ENCODE measurements at places on chromosomes 4 and X.

DNA sequence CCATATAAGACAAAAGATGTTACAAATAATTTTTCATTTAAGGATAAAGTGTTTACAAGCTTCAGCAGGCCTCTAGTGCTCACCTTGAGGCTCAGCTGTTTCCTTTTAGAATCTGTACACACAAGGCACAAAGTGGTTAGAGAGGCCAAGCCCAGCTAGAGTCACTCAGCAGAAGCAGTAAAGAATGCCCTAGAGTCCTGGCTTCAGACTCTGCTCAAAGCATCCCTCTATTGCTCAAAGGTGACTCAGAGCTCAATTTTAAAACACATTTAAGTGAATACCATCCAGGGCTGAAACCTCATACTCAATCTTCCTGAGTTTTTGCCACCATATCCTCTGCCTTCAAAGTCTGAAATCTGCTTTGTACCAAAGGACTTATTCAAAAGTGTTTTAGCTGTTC, 22.6 kb upstream of the PHF8 start:
- DNase-seq, result no peak

DNA sequence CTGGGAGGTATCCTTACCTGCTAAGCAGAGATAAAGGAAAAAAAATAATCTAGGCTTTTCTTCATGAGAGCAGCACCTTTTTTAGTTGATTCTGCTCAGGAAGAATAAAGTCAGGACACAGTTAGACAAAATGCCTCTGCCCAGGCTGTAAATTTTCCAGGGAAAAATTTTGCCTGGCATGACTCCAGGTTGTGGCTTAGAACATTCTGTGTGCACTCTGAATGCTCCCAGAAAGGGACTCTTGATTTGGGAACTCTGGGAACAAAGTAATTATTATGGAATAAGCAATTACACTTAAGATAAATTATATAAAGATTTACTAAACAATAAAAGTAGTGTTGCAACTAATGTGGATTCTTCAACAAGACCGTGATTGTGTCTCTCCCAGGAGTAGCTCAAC, 826.2 kb upstream of the TENM3 start:
- DNase-seq, result no peak

GRCh38 chrX:154059231-154059630, 38.3 kb downstream of the MECP2 start:
- DNase-seq, result no peak

DNA sequence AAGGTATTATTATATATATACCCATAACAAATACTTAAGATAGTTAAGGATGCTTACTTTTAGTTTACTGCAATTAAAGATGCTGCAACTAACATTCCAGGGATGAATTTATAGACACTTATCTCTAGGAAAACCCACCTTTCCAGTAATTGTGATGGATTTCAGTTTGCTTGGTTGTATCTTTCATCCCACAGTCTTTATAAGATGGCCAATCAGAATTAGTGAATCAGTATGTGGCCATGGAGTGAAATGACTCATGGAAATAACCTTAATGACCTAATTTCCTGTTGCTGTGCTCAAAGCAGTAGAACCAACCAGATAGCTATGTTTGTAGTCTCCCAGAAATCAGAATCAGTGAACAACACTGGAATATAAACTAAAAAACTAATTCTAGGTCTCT, 26.4 kb downstream of the MOSPD2 start:
- no peak for DNase-seq

GRCh38 chrX:138504273-138504672, 207.2 kb downstream of the FGF13 start:
- DNase-seq, result no peak

DNA sequence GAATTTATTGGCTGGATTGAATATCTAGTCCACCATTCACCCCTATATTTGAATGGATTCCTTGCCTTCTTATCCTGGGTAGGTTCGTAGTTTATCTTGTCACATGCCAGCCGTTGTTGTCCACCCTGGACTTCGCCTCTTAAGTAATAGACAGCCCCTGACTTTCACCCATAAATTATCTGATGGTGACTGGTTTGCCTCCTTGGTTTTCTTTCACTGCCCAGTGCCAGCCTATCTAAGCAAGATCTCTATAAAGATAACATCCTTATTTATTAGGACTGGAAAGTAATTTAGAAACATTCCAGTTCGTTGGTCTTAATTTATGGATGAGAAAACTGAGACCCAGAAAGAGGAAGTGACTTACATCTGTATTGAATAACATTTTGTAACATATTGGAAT, 410.3 kb downstream of the RPA4 start:
- no peak for DNase-seq

GRCh38 chr4:11628093-11628725, 199.5 kb upstream of the HS3ST1 start:
- DNase-seq, result no peak

DNA sequence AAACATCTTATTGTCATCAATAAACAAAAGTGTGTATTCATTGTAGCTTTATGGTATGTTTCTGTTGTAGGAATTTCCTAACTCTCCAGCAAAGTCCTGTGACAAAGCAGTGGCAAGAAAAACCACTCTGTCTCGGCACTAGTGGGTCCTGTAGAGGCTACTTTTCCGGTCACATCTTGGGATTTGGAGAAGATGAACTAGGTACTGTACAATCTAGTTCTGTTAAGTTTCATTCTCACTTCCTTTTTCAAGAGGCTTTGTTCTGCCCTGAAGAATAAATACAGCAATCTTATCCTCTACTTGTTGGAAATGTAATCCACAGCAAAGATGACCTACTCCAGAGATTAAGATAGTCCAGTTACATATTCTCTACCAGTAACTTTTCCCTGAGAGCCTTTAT, 69.3 kb downstream of the HHIP start:
- DNase-seq, result no peak

DNA sequence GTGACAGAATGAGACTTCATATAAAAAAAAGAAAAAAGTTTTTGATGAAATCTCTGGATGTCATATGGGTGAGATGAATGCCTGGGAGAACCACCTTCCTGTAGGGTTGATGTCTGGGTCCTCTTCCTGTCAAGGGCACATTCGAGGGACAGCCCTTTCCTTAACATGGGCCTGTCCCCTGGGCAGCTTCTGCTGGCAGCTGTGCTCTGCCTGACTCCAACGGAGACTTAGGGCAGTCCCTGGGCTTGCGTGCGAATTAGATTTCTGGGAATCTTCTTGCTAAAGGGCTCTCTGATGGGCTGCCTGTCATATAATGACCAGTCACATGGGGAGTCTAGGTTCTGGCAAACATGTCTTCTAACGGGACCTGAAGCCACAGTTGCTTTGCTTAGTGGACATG, 40.7 kb downstream of the TNIP2 start:
- DNase-seq, result no peak

Data from stimulated activated effector memory CD8-positive, alpha-beta T cell treated with anti-CD3 and anti-CD28 coated beads, Interleukin-12 subunit alpha, Interleukin-12 subunit beta, amount 100 ng/mL, for 72 hours (primary cell).